ENCODE measurements at places on chromosomes 1 and 21.

DNA sequence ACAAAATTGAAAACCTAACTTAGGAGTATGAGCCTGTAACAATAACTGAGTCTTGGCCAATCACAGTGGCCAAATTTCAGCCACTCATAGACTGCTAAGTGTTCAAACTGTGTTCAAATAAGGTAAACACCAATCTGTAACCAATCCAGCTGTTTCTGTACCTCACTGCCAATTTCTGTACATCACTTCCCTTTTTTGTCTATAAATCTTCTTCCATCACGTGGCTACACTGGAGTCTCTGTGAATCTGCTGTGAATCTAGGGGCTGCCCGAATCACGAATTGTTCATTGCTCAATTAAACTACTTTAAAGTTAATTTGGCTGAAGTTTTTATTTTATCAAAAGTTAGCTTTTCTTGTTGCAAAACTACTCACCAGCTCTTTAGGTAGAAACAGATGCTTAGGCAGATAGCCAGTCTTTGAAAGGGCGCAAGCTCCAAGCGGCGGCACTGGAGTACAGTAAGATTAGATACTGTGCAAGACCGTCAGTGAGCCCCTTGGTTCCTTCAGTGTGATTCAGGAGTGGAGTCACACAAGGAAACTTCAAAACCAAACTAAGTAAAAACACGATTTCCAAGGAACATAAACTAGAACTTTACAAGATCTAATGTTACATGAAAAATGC is 43.2 kb upstream of the ADGRL2 start:
- DNase-seq, result no peak

GRCh38 chr1:69662321-69662720 is 94.6 kb downstream of the LRRC7 start:
- DNase-seq, result no peak

GRCh38 chr1:160236806-160237205 is 25.5 kb downstream of the DCAF8 start:
- no peak for DNase-seq

GRCh38 chr1:91700332-91700731 is 185.6 kb downstream of the TGFBR3 start:
- DNase-seq, result no peak

DNA sequence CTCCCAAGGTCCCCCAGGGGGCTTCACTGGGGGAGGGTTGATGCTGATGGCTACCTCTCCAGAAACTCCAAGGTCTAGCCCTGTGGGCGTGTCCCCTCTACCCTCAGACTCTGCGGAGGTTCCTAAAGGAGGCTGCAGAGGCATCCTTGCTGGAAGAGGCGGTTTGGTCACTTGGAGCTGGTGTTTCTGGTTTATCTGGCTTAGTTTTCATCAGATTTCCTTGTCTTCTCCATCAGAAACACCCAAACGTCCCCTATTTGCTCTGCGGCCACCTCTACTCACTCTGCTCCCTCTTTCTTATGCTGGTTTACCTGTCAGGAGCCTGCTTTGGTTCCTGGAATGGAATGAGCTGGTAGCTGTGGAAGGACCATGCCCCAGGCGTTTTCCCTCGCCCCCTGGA is 2.5 kb downstream of the PKP1 start:
- DNase-seq, result no peak

- no peak for DNase-seq
These were observed 15.3 kb downstream of the BECN2 start for GRCh38 chr1:241972703-241973369.

- DNase-seq, result peak; percentile 3
These were observed 266.9 kb downstream of the ASTN1 start for GRCh38 chr1:176897350-176898236.

GRCh38 chr1:171683870-171684269 is 31.4 kb upstream of the MYOC start:
- DNase-seq, result no peak

GRCh38 chr1:189616893-189617292 is 860.8 kb downstream of the BRINP3 start:
- DNase-seq, result no peak

DNA sequence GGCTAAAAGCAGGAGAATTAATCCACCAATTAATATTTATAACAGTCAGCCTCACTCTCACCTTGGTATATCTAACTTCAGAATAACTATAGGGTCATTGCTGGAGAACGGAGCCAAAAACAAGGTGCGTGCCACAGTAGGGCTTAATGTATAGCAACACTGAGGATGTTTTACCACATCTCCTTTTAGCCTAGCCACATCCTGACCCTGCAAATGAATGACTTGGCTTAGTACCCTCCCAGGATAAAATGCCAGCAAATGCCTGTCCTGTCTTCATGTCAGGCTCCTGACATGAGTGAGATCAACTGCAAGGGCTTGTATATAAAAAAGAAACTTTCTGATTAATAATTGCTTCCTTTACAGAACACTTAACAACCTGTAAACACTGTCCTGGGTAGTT is 2.7 kb upstream of the CDC42BPA start:
- DNase-seq, result no peak

DNA sequence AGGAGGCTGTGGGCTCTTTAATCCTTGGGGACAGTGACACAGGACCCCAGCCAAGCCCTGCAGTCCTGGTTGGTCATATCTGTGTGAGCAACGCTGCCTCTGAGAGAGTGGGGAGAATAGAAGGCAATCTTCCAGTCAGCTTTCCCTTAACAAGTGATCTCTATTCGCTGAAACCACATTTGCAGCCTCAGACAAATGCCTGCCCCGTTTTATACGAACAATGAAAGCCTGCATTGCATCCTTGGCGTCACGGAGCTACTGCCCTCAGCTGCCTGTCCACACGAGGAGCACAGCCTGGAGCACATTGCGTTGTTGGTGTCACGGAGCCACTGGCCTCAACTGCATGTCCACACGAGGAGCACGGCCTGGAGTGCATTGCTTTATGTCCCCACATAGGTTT is 150.2 kb upstream of the ARHGEF16 start:
- no peak for DNase-seq

- no peak for DNase-seq
These were observed 1643.8 kb downstream of the MRPL39 start for GRCh38 chr21:23963454-23963853.

GRCh38 chr1:66253330-66253921 is 280.5 kb upstream of the SGIP1 start:
- DNase-seq, result peak; percentile 72

- DNase-seq, result peak; percentile 51
These were observed 31.5 kb downstream of the CHD5 start for GRCh38 chr1:6148497-6149241.

DNA sequence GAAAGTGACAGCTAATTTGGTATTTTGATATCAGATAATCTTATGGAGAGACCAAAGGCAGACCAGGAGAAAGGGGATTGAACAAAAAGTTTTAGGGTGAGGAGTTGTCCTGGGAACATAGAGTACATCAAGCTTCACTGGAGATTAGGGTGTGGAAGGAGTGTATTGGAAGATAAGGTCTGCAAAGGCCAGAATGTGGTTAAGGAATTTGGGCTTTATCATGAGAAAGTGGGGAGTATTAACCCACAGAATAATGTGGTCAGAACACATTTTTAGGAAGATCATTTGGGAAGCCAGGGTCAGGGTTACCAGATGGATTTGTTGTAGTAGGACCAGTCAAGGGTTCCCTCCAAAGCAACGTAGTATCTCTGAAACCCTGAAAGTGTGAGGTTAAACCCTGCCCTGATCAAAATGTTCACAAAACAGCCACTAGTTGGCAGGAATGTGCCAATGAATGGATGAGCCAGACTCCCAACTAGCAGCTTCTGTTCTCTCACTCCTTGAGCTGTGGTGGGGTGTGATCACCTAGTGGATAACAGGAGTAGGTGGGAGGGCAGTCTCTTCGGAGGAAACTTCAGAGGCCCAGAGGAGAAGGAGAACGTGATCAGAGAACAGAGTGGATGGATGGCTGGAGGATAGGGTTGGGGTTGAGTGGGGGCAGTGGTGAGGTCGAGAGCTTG is 35.8 kb downstream of the SLC2A1 start:
- DNase-seq, result peak; percentile 79

- DNase-seq, result no peak
These were observed 36.6 kb downstream of the GATAD2B start for GRCh38 chr1:153886127-153886526.

DNA sequence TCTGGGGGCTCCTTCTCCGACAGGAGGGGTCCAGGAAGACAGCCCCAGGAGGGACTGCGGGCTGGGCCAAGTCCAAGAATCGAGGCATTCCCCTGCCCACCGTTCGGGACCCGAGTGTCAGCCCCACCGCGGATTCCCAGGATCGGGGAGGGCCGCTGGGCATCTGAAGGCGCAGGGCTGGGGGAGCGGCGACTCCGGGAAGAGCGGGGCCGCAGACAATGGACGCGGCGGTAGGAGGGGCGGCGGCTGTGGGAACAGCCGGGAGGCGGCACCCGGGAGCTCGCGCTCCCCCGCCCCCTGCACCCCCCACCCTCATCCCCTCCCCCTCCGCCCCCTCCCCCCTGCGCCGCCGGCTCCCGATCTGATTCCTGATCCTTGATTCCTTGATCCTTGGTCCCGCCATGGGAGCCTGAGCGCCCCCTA is at the start of gene VANGL2:
TSS of gene VANGL2 (plus strand) at position 342 of the 423 bp plus-strand sequence. CDS start 15,274 bp downstream, outside the sequence.
- DNase-seq, result peak; percentile 10

DNA sequence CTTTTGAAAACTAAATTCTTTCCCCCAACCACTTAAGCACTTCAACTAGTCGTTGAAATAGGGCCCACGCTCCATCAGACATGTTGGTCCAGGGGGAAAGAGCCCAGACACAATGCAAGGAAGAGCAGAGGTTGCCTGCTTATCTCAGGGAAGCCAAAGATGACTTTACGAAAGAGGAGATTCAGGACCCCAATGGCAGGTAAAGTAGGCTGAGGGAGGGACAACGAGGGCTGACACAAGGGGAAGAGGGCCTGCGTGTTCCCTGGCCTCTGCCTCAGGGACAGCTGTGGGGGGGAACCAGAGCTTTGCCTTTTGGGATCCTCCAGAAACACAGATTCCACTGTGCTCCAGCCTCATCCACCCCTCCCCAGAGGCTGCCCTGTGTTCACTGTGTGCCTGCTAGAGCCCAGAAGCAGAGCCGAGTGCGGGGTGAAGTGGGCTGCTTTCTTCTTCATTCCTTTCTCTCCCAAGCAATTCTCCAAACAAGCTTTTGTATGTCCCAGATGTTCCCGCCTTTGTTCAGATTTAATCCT is 135.5 kb upstream of the GRIK3 start:
- no peak for DNase-seq

- no peak for DNase-seq
These were observed 1524.4 kb upstream of the TPTE start for GRCh38 chr21:8997011-8997440.

GRCh38 chr1:46527474-46528296 is 23.8 kb downstream of the KNCN start:
- peak; percentile 64 for DNase-seq
